ENCODE measurements at places on chromosomes 4 and X.
A peak's percentile ranks its signal among the peaks of the same experiment; 100 is the strongest.

DNA sequence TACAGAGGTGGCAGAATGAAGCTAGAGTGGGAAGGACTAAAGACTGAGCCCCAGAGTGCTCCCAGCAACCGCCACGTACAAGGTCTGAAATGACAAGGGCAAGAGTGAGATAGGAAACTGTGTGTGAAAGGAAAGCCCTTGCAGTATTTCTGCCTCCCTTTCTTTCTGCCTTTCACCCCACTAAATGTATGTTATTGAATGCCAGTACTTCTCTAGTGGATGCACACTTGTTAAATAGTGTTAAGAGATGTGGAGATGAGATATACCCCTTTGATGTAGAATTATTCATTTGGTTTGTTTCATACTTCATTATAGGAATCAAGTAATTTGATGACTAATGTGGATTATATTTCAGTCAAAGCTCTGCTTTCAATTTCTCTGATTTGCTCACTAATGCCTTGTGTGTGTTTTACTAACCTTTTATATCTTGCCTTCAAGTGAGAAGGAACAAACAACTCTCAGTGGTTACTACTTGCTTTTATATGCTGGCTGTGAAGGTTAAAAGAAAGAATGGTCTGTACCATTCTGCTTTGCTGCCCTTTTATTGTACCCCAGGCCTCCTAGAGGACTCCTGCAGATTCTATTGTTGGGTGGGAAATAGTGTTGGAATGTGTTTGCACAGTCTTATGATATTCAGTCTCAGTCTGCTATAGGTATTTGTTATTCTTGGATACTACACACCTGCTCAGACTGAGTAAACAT, 8.0 kb upstream of the ANXA3 start:
- no peak for DNase-seq

DNA sequence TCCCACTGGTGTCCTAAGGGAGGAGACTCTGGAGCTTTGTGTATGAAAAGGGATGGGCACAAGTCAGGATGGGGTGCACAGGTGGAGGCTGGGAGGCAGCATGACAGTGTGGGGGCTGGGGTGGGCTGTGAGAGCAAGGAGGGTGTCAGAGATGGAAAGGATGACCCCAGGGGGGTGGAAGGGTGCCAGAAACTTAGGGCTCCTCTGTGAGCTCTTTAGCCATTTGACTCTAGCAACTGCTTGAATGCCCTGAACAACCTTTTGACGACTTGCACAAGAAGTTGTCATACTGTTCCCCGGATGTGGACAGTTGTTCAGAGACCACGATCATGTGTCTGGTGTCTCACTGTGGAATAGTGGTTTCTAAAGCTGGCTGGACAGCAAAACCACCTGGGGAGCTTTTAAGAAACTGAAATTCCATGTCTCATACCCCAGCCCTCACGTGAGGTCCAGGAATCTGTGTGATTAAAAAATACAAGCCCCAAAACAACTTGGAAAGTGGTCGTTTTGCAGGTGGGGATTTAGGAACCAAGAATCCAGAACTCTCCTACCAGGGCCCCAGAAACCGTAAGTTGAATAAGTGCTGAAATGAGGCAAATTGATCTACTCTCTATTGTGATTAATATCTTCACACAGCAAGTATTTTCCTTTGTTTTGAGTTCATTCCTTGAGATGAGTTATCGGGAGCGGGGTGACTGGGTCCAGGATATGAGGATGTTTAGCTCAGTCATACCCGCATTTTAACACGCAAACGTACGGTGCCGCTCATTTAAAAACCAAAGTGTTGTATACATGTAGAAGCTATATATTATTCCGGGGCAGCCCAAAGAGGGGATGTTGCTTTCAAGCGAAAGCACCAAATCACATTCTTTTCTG, 3.4 kb downstream of the RHOH start:
- DNase-seq = peak; percentile 57

DNA sequence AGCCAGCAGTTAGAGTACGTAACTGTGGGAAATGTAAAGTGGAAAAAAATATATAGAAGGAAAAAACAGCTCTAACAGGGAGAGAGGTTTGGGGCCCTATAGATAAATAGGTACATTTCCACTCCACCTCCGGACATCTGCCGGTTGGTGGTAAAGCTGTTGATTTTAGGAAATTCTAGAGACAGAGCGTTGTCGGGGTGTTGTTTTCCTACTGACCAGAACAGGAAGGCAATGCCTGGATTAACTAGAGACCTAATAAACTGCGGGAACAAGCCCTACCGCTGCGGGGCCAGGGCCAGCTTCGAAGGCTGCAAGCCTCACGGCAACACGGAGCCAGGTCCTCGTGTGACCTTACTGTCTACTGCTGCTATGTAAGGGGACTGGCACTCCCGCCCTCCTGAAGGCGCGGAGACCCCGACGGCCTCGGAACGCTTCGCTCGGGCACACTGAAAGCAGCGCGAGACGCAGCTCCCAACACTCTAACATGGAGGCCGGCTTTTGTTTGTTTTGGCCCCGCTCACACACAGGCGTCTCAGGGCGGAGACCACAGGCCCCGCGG, 702 bp upstream of the CDKN2AIP start:
- DNase-seq = peak; percentile 20

- no peak for DNase-seq
Measured at GRCh38 chr4:55880652-55881280, 27.3 kb downstream of the EXOC1 start.

- DNase-seq = no peak
Measured at GRCh38 chr4:72553540-72554337, 15.3 kb downstream of the ADAMTS3 start.

GRCh38 chr4:187283201-187283955, 559.7 kb upstream of the FAT1 start:
- DNase-seq = no peak

GRCh38 chr4:2794486-2795299, 1.8 kb downstream of the SH3BP2 start:
- DNase-seq = no peak

DNA sequence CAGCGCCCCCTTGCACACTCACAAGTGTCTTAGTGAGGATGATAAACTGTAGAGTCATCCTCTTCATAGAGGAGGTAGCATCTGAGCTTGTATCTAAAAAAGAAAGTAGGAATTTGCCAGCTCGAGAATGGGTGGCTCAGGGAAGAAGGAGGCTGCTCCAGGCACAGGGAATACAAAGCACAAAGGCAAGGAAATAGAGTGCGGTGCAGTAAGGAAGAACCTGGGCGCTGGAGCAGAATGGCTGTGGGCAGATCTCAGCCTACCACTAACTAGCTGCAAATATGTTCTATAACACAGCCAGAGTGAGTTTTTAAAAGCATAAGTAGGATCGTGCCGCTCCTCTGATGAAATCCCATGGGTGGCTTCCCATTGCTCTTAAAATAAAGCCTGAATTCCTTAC, 61.6 kb upstream of the MAPK10 start:
- DNase-seq = no peak

DNA sequence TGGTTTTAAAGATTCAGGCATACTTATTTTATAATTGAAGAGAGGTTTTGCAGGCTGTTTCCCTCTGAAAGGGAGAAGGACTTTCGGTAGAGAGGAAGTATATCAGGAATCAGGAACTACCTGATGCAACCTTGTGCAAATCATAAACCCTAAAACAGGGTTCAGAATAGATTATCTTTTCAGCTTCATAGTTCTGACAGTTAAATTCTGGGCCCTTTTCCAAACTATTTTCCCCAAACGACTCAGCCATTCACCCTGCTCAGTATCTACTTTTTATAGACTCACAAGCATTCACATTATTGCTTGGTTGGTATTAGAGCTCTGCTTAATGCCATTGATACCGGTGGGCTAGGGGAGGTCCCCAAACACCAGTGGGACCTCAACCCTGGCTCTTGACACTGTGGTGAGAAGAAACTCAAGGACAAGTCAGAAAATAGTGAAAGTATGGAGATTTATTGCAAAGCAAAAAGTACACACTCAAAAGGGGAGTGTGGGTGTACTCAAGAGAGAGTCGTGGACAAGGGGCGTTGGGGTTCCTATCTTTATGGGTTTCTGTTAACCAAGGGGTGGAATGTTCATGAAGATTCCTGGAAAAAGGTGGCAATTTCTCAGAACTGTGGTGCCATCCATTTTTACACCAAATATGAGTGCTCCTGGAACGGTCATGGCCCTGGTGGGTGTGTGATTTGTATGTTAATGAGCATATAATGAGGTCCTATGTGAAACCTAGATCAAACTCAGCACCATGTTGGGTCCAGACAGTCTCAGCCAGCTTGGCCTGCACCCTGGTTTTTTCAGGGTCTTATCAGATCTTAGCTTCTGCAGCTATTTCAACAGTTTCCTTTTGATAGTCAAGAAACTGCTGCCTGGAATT, 238.3 kb downstream of the DCLK2 start:
- DNase-seq = no peak

Measured in activated CD4-positive, alpha-beta T cell treated with anti-CD3 and anti-CD28 coated beads, Interleukin-2, amount 50 U/mL, for 4 hours (primary cell).